ENCODE measurements at places on chromosomes 4 and X.

- DNase-seq: no peak
- no peaks in the 10 kb centered on the region for H3K4me1 ChIP-seq
- H3K27ac ChIP-seq: no peak overlapping the region
- no peaks in the 10 kb centered on the region for H3K36me3 ChIP-seq
- peaks cover 7% of the 10 kb centered on the region for H3K27me3 ChIP-seq
- no peak overlapping the region for H3K4me3 ChIP-seq
Measured at GRCh38 chr4:90137555-90137954, 10.4 kb downstream of the CCSER1 start.

DNA sequence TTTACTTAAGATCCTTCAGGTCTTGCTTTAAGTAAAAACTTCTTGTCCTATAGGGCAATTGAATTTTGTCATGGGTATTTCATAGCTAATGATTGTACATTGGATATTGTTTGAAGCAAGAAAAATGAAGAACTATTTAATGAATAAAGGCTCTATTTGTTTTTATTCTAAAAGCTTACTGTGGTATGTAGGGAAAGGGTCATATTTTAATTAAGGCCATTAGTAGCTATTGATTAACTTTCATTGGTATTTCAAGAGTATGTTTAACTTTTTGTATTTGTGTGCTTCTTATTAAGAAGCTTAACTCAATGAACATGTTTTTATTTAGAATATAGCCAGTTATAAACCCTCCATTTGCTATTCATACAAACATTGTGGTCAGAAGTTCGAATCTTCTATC lies 1951.8 kb upstream of the ADGRL3 start:
- H3K36me3 ChIP-seq: peaks cover 2% of the 10 kb centered on the region
- H3K27me3 ChIP-seq: no peaks in the 10 kb centered on the region
- H3K4me1 ChIP-seq: no peaks in the 10 kb centered on the region
- DNase-seq: no peak
- no peak overlapping the region for H3K27ac ChIP-seq

DNA sequence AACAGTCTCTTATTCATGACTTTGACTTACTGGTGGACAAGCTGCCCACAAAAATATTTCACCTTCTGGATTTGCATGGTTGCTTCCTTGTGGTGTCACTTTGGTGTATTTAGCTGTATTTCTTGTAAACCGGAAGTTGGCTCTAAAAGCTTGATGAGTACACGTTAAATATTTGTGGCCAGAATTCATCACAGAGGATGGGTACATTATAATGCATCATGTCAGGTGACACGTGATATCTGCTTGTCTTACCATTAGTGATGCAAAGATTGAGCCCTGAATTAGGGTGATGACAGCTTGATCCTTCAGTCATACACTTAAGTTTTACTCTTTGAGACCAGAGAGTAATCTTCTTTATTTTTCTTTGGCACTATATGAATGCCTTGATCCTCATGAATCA lies 188.3 kb upstream of the RPS6KA3 start:
- no peaks in the 10 kb centered on the region for H3K27me3 ChIP-seq
- no peak overlapping the region for H3K27ac ChIP-seq
- DNase-seq: no peak
- no peaks in the 10 kb centered on the region for H3K4me1 ChIP-seq

- peaks cover 7% of the 10 kb centered on the region for H3K36me3 ChIP-seq
- no peak overlapping the region for H3K27ac ChIP-seq
- no peak overlapping the region for H3K4me3 ChIP-seq
- no peaks in the 10 kb centered on the region for H3K27me3 ChIP-seq
- DNase-seq: no peak
Measured at GRCh38 chr4:153234885-153235284, 30.6 kb downstream of the TRIM2 start.

- no peak overlapping the region for H3K4me3 ChIP-seq
- H3K27me3 ChIP-seq: no peaks in the 10 kb centered on the region
- H3K36me3 ChIP-seq: peaks cover 9% of the 10 kb centered on the region
- no peak for DNase-seq
Measured at GRCh38 chr4:120777459-120777858, 145.1 kb downstream of the PRDM5 start.

- no peaks in the 10 kb centered on the region for H3K27me3 ChIP-seq
- no peak for DNase-seq
- H3K4me3 ChIP-seq: no peak overlapping the region
- no peaks in the 10 kb centered on the region for H3K4me1 ChIP-seq
Measured at GRCh38 chr4:48564151-48564550, 74.1 kb downstream of the ZAR1 start.

GRCh38 chr4:179195887-179196286 lies 1753.7 kb upstream of the AGA start:
- no peak overlapping the region for H3K4me3 ChIP-seq
- no peak for DNase-seq
- no peaks in the 10 kb centered on the region for H3K27me3 ChIP-seq
- no peaks in the 10 kb centered on the region for H3K4me1 ChIP-seq
- no peaks in the 10 kb centered on the region for H3K36me3 ChIP-seq

DNA sequence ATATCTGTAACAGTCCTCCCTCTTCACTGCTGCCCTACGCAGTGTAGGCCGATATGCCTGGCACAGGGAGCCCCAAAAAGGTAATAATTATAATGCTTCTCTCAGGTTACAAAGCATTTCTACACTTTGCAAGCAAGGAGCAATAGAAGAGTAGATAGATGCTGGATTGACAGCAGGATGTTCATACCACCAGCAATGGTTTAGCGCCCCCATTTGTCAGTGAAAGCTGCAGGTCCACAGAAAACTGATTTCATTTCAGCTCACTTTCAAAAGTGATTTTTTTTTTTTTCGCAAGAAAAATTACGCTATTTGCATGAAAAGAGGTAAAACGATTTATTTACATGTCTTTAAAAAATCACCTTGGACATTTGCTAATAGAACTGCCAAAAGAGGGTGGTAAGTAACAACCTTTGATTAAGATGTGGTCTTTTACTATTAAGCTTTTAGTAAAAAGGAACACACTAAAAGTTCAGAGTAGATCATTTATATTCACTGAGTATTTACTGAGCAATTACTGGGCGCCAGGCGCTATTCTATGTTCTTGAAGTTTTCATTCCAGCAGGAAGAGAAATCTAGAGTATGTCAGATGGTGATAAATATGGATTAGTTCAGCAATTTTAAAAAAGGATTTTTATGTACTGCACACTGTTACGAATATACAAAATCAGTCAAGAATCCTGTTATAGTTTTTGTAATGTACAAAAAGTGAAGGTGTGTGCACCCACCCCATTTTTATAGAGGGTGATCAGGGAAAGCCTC lies 34.4 kb downstream of the HPF1 start:
- H3K27ac ChIP-seq: no peak overlapping the region
- no peak for DNase-seq

DNA sequence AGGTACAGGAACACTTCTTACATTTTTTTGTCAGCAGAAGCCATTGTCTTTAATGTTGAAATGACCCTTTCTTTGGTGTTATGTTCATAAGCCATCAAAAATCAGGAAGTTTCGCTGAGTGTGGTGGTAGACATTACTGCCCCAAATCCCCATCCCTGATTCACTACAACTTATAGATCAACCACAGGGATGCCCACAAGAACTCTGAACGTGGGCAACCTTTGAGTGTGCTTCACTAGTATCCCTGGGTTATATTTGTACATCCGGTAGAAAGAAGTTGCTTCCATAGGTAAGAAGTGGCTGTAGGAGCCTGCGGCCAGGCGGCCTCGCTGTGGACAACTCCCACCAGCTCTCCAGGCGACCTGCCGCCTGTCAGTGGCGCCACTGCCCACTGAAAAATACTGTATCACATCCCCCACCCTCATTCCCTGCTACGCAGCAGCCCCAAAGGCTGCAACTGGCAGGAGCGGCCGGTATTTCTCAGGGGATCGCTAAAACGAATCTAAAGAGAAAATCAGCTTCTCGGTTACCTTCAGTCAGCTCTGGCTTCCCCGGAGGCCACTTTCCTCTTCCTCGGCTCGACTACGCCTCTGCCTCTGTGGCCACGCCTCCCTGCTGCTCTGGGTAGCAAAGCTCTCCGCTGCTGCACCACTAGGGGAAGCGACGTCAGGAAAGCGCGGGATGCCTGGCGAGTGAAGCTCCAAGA lies 13.9 kb upstream of the ETDC start:
- H3K4me3 ChIP-seq: peak overlapping the region; percentile 68
- H3K36me3 ChIP-seq: peaks cover 17% of the 10 kb centered on the region
- H3K4me1 ChIP-seq: no peaks in the 10 kb centered on the region
- no peak overlapping the region for H3K27ac ChIP-seq

DNA sequence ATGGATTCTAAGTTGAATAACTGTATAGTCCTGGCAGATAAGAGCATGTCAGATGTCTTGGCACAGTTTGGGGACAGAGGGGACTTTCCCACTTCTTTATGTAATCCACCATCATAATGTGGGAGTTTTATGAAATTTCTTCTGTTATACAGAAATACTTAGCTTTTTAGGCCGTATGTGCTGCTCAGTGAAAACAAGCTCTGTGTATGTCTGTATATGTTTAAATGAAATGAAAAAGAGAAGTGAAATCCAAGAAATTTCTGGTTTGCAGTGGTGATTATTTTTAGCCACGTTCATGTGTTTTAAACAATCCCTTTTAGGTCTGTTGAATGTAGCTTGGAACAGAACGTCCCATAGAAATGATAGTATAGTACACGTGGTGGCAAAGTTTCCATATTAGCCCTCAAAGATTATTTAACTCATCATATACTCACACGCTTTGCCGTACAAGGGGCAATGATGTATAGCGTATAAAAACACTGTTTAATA lies 41.0 kb downstream of the GAB1 start:
- H3K27ac ChIP-seq: peak overlapping the region; percentile 85
- no peaks in the 10 kb centered on the region for H3K36me3 ChIP-seq
- H3K4me3 ChIP-seq: no peak overlapping the region
- no peaks in the 10 kb centered on the region for H3K27me3 ChIP-seq
- H3K4me1 ChIP-seq: peaks cover 69% of the 10 kb centered on the region
- no peak for DNase-seq

DNA sequence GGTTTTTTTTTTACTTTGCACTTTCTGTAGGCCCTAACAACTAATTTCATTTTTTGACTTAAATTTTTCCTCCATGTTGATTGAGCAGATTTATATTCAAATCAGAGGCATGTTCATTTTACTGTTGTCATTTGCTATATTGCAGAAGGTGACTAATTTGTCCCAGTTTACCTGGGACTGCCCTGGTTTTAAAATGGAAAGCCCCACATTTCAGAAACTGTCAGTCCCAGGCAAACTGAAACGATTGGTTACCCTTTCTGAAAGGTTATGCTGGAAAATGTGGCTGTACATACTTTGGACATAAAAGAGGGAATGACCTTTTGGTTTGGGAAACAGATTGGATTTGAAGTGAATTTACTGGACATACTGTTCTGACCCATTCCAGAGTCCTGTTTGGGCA lies 160.0 kb downstream of the SPCS3 start:
- H3K27me3 ChIP-seq: no peaks in the 10 kb centered on the region
- H3K4me3 ChIP-seq: no peak overlapping the region
- no peaks in the 10 kb centered on the region for H3K4me1 ChIP-seq
- H3K36me3 ChIP-seq: no peaks in the 10 kb centered on the region
- H3K27ac ChIP-seq: no peak overlapping the region

- DNase-seq: no peak
- H3K4me3 ChIP-seq: no peak overlapping the region
- H3K4me1 ChIP-seq: peaks cover 6% of the 10 kb centered on the region
- H3K36me3 ChIP-seq: peaks cover 48% of the 10 kb centered on the region
Measured at GRCh38 chr4:55103224-55103623, 22.2 kb downstream of the KDR start.

- peaks cover 9% of the 10 kb centered on the region for H3K27me3 ChIP-seq
- DNase-seq: peak; percentile 21
- H3K27ac ChIP-seq: peak overlapping the region; percentile 94
- peak overlapping the region; percentile 89 for H3K4me3 ChIP-seq
- peaks cover 22% of the 10 kb centered on the region for H3K4me1 ChIP-seq
- no peaks in the 10 kb centered on the region for H3K36me3 ChIP-seq
Measured at GRCh38 chr4:13483768-13484121, 395 bp downstream of the RAB28 start.

- H3K4me1 ChIP-seq: peaks cover 31% of the 10 kb centered on the region
- H3K36me3 ChIP-seq: no peaks in the 10 kb centered on the region
- peak overlapping the region; percentile 36 for H3K27ac ChIP-seq
- no peak for DNase-seq
Measured at GRCh38 chr4:119139311-119139710, 3.7 kb downstream of the MYOZ2 start.

DNA sequence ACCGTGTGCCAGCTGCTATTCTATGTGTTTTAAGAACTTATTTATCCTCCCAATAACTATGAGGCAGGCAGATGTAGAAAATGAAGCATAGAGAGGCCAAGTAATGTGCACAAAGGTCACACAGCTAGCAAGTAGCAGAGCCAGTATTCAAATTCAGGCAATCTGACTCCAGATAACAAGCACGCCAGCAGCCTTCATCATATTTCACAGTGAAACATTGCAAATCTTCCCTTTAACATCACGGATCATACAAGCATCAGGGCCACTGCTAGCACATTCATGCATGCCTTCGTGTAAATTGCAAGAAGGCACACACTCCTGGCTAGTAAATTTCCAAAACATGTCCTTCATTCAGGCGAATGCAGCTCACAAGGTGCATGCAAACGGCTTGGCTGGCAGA lies 33.1 kb downstream of the MAOB start:
- H3K4me1 ChIP-seq: peaks cover 5% of the 10 kb centered on the region
- no peaks in the 10 kb centered on the region for H3K36me3 ChIP-seq
- H3K27me3 ChIP-seq: peaks cover 2% of the 10 kb centered on the region
- no peak overlapping the region for H3K27ac ChIP-seq
- no peak for DNase-seq

- no peaks in the 10 kb centered on the region for H3K27me3 ChIP-seq
- no peak overlapping the region for H3K4me3 ChIP-seq
- DNase-seq: no peak
Measured at GRCh38 chrX:69094977-69095669, 70.1 kb downstream of the PJA1 start.

DNA sequence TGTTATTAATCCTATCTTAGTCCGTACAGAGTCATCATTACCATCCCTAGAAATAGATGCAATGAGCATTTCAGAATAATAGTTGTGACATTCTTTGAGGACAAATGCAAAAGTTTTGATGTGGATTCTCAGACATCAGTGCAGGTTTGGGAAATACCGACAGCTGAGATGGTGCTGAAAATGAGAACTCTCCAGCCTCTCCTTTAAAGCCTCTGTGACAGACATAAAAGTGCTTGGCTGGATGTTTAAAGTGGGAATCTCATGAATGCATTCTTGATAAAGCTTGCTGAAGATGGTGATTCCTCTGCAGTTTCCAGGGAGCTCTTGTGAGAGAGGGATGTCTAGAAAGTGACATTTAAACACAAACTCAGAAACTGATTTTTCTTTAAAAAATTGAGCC lies 35.0 kb upstream of the SLC7A11 start:
- no peak overlapping the region for H3K27ac ChIP-seq
- no peaks in the 10 kb centered on the region for H3K27me3 ChIP-seq
- peaks cover 2% of the 10 kb centered on the region for H3K36me3 ChIP-seq
- no peak for DNase-seq
- H3K4me1 ChIP-seq: peaks cover 5% of the 10 kb centered on the region

GRCh38 chrX:150478496-150479492 lies 89.6 kb upstream of the MTM1 start:
- no peak for DNase-seq
- H3K36me3 ChIP-seq: no peaks in the 10 kb centered on the region
- no peaks in the 10 kb centered on the region for H3K27me3 ChIP-seq
- H3K27ac ChIP-seq: no peak overlapping the region
